ENCODE measurements at places on chromosomes 3 and 15.

DNA sequence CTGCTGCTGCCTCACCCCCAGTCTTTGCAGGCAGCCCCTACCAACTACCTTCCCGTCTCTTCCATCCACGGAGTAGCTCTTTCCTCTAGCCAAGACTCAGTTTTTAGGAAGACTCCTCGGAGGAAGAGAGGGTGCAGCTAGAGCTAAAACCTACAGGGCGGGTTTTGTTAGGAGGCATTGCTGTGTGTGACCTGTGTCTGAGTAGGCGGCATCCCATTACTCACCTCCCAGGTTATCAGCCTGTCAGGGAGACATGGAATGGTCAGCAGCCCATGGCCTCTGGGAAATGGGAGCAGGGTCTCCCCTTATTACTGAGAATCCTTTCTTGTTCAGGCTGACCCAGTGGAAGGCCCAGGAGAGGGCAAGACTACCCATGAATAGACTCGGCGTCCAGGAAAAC lies 43.8 kb upstream of the FGD5 start:
- no peak for DNase-seq

DNA sequence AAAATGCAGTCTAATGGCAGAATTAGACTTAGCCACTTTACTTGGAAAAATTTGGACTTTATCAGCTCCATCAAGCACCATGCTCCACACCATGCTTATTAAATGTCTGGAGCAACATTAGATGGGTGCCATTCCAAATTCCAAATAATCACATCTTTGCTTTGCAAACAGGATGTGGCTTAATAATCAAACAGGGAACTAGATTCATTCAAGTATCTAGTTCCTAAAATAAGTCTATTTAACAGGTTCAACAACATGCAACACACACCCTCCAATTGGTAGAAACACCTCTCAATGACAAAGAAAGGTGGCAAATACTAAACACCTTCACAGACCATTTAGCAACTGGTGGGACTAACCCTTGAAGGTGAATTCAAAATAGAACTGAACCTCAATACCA lies 3.5 kb downstream of the HEXA start:
- DNase-seq: no peak

DNA sequence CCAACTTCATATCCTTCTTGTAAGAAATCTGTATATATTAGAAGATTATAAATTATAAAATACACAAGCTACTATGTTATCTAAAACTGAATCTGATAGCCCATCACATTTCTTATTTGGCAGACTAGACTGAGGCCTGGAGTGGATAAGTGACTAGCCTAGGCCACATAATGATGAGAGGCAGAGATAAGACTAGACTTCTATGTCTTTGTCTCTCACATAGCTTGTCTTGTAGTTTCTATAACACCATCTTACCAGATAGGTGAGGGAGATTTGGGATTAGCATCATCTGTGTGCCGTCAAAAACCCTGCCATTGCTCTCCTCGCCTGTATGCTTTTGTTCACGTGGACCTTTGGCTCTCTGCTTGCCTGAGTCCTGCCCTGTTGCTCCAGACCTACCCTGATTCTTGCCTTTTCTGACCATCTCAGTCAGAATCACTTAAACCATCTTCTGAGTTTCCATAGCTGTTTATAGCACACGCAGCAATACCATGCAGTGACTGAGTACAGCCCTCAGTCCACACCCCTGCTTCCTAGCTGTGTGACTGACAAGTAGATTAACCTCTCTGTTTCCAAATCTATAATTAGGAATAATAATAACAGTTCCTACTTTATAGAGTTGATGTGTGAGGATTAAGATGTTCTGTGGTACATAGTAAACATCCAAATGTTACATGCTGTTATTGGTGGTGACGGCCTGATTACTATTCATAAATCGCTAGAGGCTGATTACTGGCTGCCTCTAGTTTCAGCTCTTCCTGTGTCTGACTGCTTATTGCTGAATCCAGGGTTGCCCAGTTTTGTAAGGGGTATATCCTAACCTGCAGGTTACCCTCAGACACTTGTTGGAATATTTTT lies 49.7 kb downstream of the PDE8A start:
- no peak for DNase-seq

- DNase-seq: no peak
Observed at GRCh38 chr15:83282141-83282540, 2.3 kb downstream of the BNC1 start.

DNA sequence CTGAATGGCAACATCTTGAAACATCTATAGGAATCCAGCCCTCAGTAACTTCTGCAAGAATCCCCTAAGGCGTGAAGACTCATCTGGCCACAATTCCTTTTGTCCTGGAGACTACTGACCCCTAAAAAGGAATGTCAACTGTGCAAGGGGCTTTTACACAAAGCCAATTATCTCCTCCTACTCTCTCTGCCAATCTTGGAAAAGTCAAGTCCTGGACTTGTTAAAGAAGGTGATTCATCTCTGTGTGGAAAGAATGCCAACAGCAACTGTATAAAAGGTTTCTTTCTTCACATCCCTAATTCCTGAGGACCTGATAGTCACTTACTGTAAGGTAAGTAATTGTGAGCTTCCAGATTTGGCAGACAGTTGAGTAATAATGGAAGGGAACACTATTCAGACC lies 22.3 kb downstream of the THRB start:
- no peak for DNase-seq

GRCh38 chr3:112734171-112734570 lies 93.2 kb upstream of the CCDC80 start:
- DNase-seq: no peak

- DNase-seq: no peak
Observed at GRCh38 chr3:57256844-57257243, 29.3 kb downstream of the APPL1 start.

DNA sequence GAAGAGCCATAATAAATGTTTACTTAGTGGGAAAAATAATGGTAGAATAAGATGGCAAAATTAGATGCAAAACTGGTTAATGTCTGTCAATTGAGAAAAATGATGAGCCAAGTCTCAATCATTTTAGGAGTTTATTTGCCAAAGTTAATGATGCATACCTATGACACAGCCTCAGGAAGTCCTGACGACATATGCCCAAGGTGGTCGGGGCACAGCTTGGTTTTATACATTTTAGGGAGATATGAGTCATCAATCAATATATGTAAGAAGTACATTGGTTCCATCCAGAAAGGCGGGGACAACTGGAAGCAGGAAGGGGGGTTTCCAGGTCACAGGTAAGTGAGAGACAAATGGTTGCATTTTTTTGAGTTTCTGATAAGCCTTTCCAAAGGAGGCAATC lies 31.5 kb downstream of the CLEC3B start:
- no peak for DNase-seq

DNA sequence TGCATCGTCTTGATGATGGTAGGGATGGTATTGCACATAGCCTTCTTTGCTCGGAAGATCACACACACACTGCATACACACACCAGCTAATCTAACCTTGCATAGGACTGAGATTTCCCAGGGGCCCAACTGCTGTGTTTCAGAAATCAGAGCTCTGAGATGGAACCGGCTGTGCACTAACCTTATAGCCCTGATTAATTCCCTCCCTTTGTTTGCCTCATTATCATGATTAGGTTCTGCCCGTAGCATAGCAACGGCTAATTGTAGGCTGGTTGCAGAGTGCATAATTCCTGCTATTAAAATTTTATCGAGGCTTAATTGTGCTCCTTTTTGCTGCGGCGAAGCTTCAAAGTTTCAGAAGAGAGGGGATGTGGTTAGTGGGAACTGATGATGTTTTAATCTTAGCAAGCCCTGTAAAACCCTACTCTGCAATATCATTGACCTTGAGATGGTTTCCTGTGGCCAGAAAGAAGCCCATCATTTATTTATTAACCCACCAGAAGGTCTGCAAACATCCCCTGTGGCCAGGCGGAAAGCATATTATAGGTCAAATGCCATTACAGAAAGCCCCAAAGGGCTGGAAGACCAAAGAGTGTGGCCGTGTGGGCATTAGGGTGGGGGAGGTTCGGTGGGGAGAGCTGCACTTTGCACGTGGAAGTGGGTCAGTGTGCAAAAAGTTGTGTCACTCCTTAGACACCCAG lies 56.2 kb upstream of the GLCE start:
- DNase-seq: no peak

DNA sequence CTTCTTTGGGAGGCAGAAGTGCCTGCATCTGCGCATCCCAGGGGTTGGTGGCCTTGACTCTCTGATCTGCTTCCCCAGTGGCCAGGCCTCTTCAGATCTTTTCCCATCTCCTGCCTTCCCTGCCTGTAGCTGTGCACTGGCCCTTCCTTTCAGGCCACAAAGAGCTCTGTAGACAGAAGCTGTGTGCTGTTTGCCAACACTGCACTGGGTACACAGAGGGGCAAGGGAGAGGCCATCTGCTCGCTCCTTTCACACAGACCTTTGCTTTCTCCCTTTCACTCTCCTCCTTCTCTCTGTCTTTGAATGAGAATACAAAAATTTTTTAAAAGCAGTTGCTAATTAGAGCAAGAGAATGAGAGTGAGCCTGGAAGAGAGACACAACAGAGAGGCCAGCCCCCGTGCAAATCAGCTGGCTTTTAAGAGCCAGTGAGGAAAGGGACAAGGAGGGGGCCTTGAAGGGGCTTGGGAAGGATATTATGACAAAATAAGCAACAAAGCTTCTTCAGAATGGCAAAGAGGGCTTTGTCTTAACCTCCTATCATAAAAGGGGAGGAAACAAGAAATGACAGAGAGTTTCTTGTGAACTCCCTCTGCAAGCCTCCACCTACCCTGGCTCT lies 170.9 kb downstream of the EPHB1 start:
- no peak for DNase-seq

DNA sequence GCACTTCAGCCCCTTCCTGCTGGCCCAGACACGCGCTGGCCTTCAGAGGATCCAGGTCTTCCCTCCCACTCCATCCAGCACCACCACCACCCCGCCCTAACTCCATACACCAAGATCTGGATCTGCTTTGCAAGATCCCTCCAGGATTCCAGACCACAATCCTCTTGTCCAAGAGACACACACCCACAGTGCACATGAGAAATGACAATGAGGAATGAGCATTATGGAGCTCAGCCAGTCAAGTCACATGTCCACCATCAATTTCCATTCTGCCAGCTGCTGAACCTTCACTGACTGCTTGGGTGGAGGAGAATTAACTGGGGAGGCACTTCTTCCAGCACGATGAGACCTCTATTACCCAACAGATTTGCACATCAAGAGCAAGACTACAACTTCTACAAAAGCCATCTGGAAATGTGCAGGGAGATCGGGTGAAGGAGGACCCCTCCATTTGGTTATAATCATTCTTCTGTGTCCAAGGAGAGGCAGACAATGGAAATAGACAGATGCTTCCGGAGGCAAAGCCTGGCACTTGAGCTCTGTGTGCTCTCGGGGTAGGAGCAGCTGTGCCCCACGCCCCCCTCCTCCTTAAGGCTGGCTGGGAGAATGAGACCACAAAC lies 12.3 kb upstream of the SPATA12 start:
- no peak for DNase-seq

GRCh38 chr3:175211466-175211865 lies 352.3 kb downstream of the NAALADL2 start:
- DNase-seq: no peak

DNA sequence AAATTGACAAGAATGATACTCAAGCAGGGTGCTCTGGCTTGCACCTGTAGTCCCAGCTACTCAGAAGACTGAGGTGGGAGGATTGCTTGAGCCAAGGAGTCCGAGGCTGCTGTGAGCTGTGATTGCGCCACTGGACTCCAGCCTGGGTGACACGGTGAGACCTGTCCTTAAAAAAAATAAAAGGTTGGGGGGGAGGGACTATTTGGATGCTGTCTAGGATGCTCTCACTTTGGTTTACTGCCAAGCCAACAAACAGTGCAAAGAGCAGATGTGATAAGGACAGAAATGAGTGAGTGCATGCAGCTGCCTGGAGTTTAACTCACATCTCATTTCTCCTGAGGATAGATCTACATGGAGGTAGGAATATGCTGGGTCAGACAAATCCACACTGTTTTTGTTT lies 130.0 kb downstream of the FRMD4B start:
- DNase-seq: no peak

- DNase-seq: peak; percentile 14
Observed at GRCh38 chr3:119322021-119322834, 28.0 kb downstream of the ARHGAP31 start.

GRCh38 chr3:120908795-120909601 lies 993 bp downstream of the STXBP5L start:
- DNase-seq: no peak

GRCh38 chr15:39491886-39492490 lies 88.9 kb upstream of the THBS1 start:
- no peak for DNase-seq

Measured in activated T-cell treated with anti-CD3 and anti-CD28 coated beads for 1 hour (primary cell).